NCI-H1092 treated with DMSO at 0.1 percent for 48 hours (cell line): ENCODE measurements at places on chromosomes 3 and 15.
A peak's percentile ranks its signal among the peaks of the same experiment; 100 is the strongest.

DNA sequence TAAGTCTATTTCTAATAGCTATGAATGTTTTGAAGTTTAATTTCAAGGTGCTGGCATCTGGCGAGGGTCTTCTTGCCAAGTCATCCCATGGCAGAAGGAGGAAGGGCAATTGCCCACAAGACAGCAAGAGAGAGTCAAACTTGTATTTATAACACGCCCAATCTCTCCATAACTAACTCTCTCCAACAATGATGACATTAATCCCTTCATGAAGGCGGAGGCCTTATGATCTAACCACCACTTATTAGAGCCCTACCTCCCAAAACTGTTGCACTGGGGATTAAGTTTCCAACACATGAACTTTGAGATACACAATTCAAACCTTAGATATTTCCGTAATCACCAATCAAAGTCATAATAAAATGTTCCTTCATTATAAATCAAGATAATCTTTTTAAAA is 406.9 kb downstream of the CNTN6 start:
- no peak for DNase-seq

GRCh38 chr3:42387802-42388651 is 22.4 kb downstream of the LYZL4 start:
- DNase-seq = no peak

GRCh38 chr3:45109771-45110508 is 36.2 kb downstream of the CDCP1 start:
- DNase-seq = no peak

GRCh38 chr3:131778526-131778925 is 256.3 kb downstream of the CPNE4 start:
- no peak for DNase-seq

DNA sequence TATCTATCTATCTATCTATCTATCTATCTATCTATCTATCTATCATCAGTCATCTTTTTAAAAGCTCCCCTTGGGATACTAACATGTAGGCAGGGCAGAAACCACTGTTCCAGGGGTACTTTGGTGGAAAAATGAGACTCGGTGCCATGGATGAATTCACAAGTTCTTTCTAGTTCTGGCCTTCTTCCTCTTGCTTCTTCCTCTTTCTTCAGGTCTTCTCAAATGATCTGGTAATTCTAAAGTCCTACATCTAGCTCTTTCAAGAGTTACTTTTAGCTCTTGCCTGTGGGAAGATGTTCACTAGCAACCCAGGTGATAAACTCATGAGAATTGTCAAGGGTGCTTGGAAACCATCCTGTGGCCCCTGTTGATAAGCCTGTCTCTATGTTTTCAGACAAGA is 168.5 kb upstream of the TBC1D5 start:
- DNase-seq = no peak

DNA sequence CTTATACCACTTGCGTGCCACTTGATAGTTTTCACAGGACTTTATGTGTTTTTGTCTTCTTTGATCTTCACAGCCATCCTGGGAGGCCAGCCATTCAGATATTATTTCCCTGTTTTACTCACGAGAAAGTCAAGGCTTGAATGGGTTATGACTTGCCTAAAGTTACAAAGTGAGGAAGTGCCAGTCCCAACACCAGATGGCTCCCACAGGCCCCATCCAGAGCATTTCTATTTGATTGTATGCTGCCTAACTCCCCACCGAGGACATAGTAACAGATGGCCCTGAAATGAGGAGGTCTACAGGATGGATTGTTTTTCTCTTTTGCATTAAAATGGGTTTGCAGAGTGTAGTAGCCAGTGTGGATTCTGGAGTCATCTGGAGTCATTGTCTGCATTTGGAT is 74.5 kb downstream of the SPTSSB start:
- no peak for DNase-seq

GRCh38 chr15:39784125-39784524 is 1.5 kb upstream of the FSIP1 start:
- no peak for DNase-seq

- DNase-seq = no peak
These were observed 2.9 kb downstream of the HDGFL3 start for GRCh38 chr15:83204697-83205096.

- DNase-seq = peak; percentile 3
These were observed 418.1 kb downstream of the EPHA6 start for GRCh38 chr3:97232393-97233034.

DNA sequence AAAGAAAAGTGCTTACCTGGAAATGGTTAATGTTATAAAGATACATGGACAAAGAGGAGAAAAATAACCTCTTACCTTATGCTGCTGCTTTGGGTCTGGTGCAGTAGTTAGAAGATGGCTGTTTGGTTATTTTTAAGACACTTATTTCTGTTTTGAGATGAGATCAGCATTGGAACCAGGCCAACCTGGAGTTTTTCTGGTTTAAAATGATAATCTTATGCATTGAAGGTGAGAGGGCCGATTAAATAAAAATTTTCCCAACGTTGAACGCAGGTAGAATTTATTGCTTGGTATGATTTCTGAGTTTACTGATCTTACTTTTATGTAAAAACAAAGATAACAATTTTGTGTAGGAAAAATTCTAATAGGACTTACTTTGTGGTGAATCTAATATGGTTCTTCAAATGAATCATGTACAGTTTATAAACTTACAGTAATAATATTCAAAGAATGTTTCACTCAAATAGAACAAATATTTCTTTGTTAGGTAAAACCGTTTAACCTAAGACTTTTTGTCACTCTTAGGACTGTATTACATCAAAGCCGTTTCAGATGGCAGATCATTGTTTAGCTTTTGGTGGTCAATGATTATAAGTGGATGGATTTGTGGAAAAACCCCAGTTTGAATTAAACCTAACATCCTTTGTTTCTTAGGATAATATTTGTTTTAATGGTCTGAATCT is 14.9 kb downstream of the UBE2E2 start:
- no peak for DNase-seq

DNA sequence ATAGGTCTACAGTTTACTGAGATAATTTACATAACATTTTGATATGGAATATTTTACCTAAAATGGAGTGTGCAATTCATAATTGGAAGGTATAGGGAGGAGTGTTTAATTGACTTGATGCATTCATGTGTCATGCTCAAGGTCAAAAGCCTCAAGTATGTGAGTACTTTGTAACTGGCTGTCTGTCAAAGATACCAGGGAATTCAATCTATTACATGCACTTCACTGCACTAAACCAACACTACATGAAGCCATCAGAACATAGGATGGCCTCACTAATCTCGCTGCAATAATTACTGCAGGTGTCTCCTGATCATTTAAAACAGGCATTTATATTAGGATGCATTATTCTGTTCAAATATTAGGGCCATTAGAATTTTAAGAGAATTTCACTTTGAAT is 367.2 kb downstream of the CNTN4 start:
- peak; percentile 53 for DNase-seq

- no peak for DNase-seq
These were observed 161.2 kb downstream of the APBA2 start for GRCh38 chr15:29046977-29047376.

GRCh38 chr3:30544812-30545211 is 61.6 kb upstream of the TGFBR2 start:
- DNase-seq = no peak

DNA sequence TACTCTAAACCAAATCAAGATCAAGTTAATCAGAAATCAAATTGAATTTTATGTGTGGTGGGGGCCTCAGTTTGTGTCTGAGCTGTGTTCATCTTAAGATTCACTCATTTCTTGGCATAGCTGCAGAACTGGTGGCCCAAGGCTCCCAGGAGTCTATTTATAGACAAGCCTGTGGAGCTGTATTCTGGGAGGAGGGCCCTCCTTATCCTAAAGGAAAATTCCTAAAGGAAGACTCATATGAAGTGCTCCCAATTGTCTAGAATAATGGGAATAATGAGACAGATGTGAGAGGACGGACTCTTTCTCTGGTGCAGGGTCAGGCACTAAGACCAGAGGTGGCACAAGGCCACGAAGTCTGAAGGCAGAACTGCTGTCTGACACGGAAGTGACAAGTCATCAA is 38.9 kb downstream of the C3orf85 start:
- no peak for DNase-seq

DNA sequence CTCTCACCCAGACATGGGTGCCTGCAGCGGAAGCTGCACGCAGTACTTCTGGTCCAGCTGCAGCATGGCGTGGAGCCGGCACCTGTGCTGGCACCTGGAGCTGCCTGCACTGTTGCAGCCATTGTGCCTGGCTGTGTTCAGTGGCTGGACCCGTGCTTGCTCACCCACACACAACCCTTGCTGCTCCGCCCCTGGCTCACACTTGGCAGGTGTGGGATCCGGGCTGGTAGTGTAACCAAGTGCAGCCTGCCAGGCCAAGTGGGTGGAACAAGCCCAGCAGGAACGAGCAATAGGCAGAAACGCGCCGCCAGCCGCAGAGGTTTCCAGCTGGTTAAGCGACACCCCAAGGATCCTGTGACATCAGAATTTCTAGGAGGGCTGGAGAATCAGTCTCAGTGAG is 11.2 kb upstream of the SCAPER start:
- no peak for DNase-seq

DNA sequence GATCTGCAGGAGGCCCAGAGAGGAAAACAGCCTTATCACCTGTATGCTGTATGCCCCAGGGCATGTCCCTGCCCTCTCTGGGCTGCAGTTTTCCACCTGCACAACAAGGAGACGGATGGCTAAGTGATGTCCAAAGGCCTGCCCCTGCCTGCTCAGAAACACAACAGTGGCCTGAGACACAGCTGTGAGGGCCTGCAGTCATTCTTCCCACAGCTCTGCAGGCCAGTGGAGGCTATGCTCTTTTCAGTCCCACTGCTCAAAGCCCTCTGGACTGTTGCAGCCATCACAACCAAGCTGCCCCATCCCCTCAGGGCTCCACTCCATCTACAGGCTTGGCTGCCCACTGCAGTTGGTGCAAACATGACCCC is 5.2 kb upstream of the TBC1D2B start:
- no peak for DNase-seq

- no peak for DNase-seq
These were observed 253.1 kb downstream of the WDR72 start for GRCh38 chr15:53506370-53506769.

DNA sequence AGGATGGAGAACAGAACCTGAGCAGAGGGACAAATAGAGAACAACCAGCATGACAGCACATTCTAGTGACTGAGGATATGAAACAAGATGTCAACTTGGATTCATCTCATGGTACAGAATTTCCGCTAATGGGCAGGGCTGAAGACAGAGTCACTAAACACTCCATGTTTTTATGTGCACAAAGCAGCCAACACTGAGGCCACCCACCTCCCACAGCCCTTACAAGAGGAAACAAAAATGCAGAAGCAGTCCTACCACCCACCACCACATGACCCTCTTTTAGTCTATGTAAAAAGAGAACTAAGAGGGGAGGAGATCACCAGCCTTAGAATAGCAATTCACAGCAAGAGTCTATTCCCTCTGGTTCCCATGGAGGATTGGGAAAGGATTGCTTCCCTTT is 131.4 kb upstream of the UBE2E2 start:
- no peak for DNase-seq

DNA sequence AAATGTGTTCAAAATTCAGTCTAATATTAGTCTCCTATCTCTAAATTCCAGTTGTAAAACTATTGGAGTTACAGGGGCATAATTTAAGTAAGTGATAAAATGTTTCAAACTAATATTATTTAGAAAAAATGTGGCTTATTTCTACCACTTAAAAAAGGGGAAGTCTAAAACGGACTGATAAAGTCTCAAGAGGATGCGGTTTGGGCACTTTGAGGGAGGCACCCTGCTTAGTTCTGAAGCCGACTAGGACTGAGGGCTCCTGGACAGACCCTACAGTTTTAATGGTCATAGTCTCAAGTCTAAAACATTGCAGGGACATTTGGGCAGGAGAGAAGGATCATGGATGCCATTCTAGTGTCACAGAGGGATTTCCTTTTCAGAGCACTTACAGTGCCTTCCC is 566.3 kb downstream of the NR2F2 start:
- no peak for DNase-seq

DNA sequence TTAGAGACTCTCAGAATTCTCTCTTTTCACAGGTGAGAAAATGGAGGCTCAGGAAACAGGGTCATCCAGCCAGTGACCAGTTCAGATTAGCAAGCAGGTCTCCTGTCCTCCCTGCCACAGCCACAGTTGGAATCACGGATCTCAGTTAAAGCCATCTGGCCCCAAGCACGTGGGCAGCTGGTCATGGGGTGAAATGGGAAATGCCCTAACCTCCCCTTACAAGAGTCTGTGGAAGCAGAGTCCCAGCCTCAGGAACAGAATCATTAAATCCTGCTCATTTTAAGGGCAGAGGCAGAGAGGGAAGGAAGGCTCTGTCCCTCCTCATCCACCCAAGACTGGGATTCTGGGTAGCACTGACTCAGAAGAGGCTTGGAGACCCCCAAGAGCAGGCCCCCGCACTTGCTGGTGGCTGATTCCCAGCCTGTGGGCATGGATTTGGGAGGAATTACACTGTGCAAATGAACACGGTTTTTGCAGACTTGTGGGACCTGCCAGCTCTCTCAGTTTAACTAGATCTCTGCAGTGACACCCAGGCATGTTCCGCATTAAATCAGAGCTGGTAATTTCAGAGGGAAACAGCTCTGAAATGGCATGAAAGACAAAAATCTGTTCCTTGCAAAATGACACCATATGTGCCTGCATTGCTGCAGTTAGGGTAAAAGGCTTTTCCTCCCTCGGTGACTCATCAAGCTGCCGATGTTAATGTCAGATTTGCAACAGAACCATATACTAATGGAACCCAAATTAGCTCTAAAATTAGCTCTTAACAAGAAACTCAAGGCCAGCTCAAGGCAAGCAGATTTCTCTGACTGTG is 89.0 kb downstream of the BDH1 start:
- DNase-seq = no peak

DNA sequence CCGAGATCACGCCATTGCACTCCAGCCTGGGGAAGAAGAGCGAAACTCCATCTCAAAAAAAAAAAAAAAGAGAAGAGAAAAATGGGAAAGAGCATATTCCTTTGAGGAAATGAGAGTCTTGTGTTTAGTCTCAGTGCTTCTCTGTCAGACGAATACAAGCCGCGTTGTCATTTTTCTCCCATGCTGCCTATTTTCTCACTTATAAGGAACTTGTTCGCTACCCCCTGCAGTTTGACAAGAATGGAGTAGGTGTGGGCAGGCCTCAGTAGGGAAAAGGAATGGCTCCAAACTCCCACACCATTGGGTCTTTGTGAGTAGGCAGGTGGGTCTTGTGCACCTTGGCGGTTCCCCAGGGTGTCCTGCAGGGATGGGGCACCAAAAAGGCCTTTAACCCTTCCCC is 6.5 kb downstream of the GPR160 start:
- DNase-seq = no peak

DNA sequence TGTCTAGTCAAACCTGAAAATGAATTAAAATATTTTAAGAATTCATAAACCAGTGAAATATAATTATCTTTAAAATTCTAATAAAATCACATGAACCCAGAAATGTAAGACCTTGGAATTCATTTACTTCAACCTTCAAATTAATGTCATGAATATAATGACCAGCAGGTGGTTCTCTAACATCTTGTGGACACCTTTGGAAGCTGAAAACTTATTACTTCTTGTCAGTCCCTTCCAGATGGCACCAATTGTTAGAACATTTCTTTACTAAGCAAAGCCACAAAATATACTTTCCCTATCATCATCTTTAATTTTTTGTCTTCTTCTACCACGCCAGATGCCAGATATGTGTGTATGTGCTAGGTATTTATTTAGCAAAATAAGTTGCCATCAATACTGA is 240.0 kb downstream of the MBNL1 start:
- no peak for DNase-seq
